ENCODE measurements at places on chromosomes 12 and 14.

DNA sequence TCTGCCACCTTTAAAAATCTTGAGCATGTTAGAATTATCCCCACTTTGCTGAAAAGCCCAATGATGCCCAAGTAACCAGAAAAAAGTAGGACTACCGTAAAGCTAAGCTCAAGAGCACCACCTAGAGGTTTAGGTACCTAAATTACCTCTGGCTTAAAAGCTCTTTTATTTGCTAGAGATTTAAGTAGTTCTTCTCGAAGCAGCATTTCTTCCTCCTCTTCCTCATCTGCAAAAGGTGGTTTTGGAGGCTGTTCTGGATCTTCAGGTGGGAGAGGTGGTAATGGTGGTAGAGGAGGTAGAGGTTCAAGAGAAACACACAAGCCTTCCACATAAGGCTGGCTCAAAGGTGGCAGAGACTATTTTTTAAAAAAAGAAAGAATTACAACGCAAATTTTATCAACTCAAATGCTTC is 26.9 kb downstream of the ZFC3H1 start:
- DNase-seq = peak; percentile 82

GRCh38 chr14:76784881-76785280 is 23.6 kb downstream of the VASH1 start:
- peak; percentile 87 for DNase-seq

- no peak for DNase-seq
These were observed 17.7 kb upstream of the SERPINA4 start for GRCh38 chr14:94543449-94544124.

DNA sequence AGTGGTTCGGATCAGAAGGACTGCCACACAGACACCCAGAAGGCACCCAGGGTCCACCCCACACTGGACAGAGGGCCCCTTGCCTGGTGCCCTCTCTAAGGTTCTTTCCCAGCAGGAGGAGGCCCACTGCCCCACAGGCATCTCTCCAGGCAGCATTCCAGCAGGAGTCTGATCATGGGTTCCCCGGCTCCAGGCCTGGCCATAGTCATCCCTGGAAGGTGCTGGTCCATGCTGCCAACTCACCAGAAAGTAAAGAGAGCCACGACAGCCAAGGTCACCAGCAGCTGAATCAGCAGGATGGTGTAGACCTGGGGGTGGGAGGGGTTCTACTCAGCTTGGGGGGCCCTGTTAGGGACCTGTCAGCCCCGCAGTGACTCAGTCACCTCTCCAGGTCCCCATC is 6.4 kb downstream of the FAIM2 start:
- DNase-seq = no peak

- DNase-seq = no peak
These were observed 7.4 kb downstream of the LRP1-AS start for GRCh38 chr12:57139796-57140649.

GRCh38 chr12:1808036-1808797 is 12.1 kb upstream of the LRTM2 start:
- no peak for DNase-seq

DNA sequence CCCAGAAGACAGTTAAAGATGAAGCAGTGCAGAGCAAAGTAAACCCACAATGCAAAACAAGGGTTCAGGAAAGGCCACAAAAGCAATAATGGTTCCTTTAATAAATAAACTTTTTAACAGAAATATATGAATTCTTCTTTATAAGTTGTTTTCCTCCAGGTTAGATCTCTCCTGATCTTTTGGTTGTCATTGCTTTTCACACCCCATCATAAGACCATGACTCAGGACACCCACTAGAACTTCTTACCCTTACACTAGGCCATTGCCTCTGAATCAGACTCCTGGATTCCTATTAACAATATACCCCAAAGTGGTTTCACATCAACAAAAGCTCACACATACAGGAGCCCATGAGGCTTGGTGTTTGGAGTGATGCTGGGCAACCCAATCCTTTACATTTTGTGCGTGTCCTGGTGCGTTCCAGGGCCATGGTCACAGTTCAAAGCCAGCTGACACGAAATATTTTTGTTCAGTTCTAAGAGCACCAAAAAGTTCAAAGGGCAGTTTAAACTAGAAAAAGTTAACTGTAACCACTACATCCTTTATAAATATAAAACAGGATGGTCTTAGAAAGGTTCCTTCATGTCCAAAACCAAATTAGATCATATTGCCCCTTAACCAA is 187.0 kb downstream of the EPS8 start:
- DNase-seq = no peak

DNA sequence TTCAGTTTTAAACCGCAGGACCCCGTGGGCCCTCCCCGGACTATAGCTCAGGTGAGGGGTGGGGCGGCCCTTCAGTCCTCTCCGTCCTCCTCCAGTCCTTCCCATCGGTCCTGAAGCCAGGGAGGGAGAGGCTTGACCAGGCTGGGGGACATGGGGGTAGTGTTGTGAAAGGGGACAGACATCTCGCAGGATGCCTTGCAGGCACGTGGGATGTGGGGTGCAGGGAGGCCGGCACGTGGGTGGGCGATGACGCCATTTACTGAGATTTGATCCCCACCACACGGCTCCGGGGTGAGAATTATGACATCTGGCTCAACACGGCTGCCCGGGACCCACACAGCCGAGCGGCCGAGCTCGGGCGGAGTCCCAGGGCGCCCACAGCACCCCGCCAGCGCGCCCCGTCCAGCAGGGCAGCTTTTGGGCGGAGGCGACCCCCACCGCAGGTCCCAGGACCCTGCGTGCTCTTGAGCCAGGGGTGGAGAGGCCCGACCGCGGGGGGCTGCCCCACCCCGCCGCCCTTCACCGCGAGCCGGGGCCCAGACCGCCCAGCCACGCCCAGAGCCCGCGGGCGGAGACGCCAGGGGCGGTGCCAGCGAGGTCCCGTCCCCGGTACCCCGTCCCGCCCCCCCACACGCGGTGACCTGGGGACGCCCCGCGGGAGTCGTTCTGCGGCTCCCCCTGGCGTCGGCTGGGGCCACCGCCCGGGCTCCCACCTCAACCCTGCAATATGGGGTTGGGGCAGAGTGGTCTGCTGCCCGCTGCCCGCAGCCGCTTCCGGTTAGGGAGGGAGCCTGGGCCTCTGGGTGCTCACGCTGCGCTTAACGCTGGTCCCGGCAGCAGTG is 3.3 kb upstream of the EXOC3L4 start:
- peak; percentile 46 for DNase-seq

GRCh38 chr14:99621948-99622347 is 17.9 kb upstream of the CCDC85C start:
- no peak for DNase-seq

DNA sequence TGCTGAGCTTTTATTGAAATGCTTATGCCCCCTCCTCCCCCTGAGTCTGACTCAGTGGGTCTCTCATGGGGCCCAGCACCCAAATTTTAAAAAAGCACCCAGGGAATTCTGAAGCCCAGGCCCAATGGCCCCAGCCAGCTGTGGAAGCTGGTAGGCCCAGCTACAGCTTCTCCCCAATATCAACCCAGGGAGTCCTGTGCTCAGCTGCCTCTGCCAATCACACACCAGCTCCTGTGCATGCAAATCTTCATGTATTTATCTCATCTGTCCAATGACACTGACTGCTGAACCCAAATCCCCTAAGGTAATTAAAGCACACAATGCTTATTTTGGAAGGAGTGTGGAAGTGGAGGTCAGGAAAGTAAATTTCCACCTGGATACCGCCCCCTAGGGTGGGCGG is 76.3 kb downstream of the CCDC88C start:
- DNase-seq = no peak

DNA sequence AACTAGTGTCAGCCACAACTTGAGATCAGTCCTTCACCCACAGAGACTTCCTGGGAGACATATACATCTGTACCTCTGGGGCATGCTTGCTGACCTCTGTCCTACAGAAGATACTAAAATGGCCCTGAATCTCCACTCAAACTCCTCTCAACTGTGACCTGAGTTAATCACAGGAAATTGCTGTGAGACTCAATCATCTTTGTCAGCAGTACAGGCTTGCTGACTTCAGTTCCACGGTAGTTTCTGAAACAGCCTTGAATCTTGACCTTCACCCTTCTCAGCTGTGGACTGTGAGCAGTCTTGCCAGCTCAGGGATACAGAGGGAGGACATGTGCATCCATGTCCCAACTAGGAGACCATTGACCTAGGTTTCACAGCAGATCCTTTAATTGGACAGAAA is 1.4 kb upstream of the KLRC1 start:
- peak; percentile 13 for DNase-seq

Measured in cardiac fibroblast (primary cell).